Left ventricle myocardium inferior (tissue), 1 donor: ENCODE measurements at places on chromosomes 4 and X.

DNA sequence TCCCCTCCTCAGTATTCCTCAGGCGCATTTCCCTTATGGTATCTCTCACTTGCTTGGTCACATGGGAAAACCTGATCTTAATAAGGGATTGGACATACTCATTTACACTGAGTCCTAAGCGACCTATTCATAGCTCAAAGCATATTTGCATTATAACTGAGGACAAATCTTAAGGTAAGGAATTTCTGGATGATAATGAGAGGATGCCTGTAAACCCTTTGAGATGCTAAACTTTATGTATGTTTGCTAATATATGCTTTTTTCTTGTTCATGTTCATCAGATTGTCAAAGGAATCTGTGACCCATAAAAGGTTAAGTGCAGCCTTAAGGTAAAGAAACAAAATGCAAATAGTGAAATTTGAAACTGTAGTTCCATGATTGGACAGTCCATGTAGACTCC lies 53.8 kb upstream of the TRPC5OS start:
- no peak for DNase-seq

- DNase-seq, result no peak
Measured at GRCh38 chrX:70264784-70265183, 3.4 kb upstream of the ARR3 start.

DNA sequence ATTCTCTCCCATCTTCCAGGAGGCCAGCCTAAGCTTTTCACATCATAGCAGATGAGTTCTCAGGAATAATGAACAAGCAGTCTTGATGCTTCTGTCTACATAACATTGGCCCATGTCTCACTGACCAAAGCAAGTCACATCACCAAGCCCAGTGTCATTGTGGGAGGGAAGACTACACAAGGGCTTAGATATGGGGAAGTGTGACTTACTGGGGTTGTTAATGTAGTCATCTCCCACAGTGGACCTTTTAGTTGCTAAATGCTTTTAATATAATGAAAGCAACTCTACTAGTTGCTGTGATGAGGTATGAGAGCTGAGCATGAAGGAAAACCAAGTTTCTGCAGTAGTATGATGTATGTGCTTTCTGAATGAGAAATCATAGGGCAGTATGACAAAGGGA lies 40.5 kb downstream of the TSPAN7 start:
- no peak for DNase-seq

DNA sequence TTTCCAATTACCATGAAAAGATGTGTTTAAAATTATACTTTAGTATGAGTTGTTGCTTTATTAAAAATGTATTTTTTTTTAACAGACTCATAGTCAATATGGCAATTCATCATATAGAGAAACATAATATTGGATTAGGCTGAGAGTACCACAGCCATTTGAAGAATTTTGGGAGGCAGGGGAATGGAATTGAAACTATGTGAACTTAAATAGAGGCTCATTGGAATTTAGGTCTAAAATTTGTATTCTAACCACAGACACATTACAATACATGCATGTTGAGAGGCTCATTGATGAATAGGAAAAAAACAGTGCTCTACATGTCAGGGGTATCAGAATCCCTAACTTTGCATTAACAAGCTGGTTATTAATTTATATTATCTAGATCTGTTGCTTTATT lies 269.6 kb downstream of the DKK2 start:
- no peak for DNase-seq

DNA sequence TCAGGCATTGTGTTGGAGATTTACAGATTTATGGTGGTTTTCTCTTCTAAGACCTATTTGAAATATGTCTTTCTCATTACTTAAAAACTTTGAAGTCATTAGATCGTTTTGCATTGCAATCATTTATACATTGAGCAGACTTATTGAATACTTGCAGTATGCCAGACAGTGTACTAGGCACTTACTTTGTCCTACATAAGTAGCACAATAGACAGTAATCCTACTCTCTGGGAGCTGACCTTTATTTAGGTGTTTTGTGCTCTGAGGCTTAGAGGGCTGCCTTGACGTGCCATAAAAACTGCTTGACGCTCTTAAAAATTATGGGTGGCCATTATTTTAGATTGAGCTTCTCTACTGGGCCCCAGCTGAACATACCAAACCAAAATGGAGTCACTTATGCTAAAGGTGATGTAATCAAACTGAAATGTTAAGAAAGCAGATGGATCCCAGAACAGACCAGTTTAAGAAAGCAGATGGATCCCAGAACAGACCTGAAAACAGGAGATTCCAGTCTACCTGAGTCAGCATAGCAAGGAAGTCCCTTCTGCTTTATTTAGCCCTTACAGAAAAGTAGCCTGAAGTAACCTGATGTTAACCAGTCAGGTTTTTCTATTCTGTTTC lies 42.4 kb downstream of the PTTG2 start:
- DNase-seq, result no peak

DNA sequence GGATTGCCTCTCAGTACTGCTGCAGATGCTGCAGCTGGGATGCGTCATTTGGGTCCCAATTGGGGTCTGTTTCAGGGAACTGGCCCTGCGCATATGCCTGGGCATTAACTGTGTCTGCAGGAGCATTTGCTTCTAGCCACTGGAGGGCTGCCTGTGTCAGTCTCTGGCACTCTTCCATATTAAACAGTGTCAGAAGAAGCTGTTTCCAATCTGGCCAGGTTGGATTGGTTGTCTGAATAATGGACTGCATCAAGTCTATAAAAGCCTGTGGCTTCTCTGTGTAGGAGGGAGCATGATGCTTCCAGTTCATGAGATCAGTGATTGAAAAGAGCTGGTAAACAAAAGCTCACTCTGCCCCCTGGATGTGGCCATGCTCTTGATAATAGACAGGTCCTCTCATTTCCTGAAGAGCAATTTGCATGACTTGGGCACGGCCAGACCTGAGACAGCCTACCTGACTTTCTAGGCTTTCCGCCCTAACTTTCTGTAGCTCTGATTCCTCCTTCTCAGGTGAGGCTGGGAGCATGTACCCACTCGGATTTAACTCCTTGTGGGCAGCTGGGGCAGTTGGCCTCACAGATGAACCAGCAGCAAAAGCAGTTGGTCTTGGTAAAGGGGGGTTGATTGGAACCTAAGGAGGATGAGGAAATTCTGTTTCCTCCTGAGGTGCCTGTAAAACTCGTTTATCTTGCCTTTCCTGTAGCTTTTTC lies 29.2 kb downstream of the SULT1E1 start:
- no peak for DNase-seq

- DNase-seq, result no peak
Measured at GRCh38 chr4:73593631-73594241, 26.5 kb downstream of the RASSF6 start.

DNA sequence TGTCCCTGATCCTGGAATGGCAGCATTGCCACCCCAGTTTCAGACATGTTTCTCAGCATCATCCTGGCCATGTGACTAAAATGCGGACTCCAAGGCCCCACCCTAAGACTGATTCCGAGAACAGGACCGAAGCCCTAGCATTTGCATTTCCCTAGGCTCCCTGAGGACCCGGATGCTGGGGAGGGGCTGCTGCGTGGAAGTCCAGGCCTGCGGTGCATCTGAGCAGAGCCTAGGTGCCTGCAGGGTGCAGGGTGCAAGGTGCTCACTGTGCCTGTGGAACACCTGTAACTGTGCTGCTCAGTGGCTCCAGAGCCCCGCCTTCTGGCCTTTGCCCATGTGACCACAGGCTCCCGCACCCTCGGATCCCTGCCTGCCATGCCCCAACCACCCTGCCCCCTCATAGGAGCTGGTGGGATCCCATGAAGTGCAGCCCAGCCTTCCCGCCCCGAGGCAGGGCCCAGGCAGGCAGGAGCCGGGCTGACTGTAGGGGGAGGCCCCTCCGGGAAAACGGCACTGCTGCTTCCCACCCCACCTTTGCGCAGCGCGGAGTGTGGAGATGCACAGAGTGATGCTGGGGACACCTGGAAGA lies 14.9 kb downstream of the PNMA6F start:
- DNase-seq, result no peak

- DNase-seq, result no peak
Measured at GRCh38 chr4:145352438-145353145, 129.1 kb upstream of the SMAD1 start.

DNA sequence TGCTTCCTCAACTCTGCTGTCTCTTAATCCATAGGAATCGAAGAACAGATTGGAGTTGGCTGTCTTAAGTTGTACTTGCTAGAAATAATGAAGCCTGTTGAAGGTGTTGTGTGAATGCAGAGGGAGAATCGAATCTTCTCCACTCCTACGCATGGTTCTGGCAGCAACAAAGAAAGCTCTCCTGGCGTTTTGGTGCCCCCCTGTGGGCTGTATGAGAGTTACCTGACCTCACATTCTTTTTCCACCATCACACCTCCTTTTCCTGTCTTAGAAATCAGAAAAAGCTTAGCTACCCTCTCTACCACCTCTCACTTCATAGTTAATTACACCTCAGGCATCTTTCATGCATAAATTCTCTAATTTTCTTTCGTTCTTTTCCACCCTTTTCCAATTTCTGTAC lies 16.3 kb downstream of the KLF8 start:
- DNase-seq, result peak; percentile 20

GRCh38 chr4:2907706-2908293 lies 55.4 kb downstream of the NOP14 start:
- DNase-seq, result no peak

GRCh38 chr4:117225471-117225870 lies 140.1 kb upstream of the TRAM1L1 start:
- DNase-seq, result no peak

GRCh38 chr4:149986917-149987316 lies 91.3 kb upstream of the DCLK2 start:
- no peak for DNase-seq

DNA sequence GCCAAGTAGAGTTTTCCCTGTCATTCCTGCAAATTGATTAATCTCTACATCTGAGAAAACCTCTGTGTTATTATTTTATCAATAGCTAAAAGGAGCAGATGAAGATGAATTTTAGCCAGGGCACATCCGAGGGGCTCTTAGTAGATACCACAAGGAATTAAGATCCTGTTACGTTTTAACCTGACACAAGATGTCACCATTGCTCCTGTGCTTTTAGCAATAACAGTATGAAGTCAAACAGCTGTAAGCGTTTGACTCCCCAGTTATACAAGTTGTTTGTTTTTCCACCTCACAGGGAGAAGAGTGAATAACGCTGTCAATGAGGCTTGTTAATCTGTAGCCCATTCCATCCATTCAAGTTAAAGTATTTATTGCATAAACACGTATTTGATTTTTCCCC lies 76.0 kb upstream of the AP1S2 start:
- no peak for DNase-seq

DNA sequence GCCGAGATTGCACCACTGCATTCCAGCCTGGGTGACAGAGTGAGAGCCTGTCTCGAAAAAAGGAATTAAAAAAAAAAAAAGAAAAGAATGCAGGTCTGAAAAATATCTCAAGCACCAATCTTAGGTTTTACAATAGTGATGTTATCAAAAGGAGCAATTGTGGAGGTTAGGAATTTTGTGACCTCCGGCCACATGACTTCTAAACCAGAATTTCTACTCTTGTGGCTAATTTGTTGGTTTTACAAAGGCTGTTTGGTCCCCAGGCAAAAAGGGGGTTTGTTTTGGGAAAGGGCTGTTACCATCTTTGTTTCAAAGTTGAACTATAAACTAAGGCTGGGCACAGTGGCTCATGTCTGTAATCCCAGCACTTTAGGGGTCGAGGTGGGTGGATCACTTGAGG lies 15.4 kb upstream of the ZNF41 start:
- DNase-seq, result no peak

GRCh38 chr4:83606898-83607297 lies 71.0 kb downstream of the GPAT3 start:
- no peak for DNase-seq

GRCh38 chrX:133812402-133812801 lies 173.0 kb downstream of the GPC3 start:
- DNase-seq, result no peak

GRCh38 chrX:48523682-48524081 lies 2.1 kb downstream of the EBP start:
- DNase-seq, result no peak

DNA sequence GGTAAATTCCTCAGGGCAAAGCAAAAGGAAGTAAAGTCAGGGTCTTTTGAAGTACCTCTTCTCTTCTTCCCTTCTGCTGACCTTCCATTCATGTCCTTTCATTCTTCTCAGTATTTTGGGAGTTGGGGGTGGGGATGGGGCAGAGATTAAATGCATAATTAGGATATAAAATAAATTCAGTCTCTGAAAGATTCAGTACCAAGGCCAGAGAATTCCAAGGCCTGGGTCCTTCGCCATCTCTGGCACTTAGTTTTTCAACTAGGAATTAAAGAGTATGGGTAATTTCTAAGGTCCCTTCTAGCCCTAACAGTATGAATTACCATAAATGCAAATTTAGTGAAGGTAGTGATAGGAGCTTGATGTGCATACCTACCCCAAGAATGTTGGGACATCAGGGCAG lies 47.9 kb downstream of the TEX13B start:
- no peak for DNase-seq

- no peak for DNase-seq
Measured at GRCh38 chr4:75723163-75724065, 963 bp upstream of the USO1 start.

DNA sequence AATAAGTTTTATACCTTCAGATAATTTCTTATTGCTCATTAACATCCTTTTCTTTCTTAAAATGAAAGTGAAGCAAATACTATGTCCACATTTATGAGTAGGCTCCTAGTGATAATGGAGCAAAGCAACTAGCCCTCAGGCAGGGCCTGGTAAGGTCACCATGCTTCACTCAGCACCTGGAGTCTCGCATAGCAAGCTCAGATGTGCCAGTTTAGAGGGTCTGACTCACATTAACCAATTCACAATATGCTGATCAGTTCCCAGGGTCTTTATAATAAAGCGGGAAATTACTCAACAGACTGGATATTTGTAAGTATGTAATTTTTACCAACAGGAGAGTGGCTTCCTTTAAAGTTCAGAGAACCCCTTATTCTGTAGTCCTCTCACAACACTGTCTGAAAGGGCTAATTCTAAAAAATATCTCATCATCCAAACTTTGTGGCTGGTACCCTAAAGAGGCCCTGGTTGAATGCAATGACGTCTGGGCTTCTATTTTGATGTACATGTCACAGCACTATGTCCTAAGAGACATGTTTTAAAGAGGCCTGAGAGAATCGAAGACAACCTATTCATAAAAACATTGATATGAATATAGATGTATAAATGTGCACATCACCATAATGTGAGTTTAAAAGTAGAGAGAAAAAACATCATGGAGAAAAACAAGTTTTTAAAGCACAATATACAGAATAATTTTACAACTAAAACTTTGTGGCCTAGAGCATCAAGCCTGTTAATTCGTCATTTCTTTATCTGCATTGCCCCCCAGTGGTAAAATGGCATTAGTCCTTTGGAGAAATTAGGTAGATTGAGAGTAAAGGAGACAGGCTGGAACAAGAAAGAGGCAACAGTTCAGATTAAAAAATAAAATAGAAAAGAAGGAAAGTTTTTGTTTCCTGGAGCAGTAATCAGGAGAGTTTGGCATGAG lies 44.3 kb downstream of the IL21 start:
- DNase-seq, result no peak
